NCI-H187 treated with DMSO at 0.1 percent for 48 hours (cell line): ENCODE measurements at places on chromosomes 7 and 10.

DNA sequence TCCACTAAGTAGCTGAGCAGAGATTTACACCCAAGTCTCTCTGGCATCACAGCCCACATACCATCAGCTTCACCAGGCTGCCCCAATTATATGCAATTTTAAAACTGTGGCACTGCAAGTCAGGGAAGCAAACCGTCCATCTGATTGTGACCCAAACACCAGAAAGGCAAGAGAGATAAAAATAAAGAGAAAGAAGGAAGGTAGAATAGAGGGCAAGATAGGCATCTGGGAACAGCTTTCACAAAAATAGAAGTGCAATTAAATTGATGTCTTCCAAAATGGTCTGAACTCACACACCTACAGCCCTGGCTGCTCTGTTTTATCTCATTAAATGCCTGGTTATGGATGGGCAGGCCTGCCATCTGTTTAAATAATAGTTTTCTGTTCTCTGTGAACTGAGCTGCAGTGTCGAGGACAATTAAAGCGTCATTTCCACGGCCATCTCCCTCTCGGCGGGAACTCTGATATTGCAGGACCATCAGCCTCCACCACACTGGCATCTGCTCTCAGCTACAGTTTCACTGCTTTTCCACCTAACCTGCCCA lies 509.1 kb downstream of the INHBA start:
- no peak for DNase-seq

GRCh38 chr10:34776090-34776690 lies 38.9 kb downstream of the PARD3 start:
- no peak for DNase-seq

DNA sequence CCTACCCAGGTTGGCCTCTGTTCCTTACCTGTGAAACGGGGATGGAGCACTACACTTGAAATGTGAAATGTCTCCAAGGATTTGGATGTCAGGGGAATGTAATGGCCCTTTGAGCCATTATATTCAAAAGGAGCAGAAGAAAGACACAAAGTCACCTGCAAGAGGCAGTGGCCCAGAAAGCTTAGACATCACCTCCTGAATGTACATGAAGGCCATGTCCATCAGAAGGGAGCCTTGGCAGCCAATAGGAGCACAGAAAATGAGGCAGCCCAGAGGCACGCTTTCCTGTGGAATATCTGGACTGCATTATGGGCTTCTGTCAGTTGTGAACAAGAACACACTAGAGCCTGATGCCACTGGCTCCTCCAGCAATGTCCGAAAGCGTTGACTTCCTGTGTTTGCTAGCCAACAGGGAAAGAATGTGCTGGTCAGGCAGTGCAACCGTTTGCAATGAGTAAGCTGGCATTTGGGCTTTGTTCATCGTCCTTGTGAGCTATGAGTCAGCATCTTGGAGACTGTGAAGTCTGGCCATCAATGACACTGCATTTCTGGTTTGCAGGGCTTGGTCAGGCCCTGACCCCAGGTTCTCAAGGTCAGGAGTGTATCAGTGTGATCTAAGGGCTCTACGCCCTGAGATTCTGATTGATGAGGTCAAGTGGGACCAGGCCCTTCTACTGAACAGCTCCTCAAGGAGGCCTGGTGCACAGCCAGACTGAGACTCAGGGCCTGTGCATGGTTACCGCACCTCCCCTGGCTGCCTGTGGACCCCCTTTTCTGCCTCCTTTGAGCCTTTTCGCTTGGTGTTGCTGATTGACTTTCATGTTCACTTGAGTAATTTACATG lies 222.4 kb downstream of the RPS24 start:
- no peak for DNase-seq

- DNase-seq: no peak
Measured at GRCh38 chr7:130303551-130303950, 10.6 kb downstream of the CPA4 start.

GRCh38 chr10:68303849-68304412 lies 27.9 kb upstream of the HNRNPH3 start:
- DNase-seq: no peak

DNA sequence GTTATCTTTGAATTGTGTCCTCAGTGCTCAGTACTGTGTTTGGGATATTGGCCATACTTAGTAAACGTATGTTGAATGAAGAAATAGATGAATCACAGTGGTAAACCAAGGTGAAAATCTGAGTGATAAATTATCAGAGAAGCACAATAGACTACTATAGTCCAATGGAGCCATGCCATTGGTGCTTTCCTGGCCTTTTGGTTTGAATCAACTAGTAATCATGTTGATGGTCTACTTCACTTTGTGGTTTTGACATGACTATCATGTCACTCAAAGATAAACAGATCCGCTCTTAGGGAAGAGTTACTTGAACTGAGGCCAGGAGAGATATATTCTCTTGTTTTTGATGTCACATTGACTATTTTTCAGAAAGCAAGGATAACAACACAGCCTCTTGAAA lies 86.1 kb upstream of the IGFBP3 start:
- no peak for DNase-seq

DNA sequence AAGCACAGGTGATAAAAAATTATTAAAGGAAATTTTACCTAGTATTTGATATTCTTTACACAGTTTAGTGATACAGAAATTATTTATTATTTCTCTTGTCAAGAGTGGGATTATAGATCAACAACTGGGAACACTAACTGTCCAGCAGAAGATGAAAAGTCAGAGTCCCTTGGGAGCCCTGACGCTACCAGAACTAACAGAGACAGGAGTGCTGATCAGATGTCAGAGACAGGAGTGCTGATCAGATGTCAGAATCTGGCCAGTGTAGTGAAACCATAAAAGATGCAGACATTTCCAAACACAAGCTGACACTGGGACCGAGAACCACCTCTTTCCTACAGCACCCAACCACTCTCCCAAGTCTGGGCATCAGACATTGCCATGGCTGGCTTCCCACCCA lies 828.2 kb downstream of the TNS3 start:
- DNase-seq: no peak

DNA sequence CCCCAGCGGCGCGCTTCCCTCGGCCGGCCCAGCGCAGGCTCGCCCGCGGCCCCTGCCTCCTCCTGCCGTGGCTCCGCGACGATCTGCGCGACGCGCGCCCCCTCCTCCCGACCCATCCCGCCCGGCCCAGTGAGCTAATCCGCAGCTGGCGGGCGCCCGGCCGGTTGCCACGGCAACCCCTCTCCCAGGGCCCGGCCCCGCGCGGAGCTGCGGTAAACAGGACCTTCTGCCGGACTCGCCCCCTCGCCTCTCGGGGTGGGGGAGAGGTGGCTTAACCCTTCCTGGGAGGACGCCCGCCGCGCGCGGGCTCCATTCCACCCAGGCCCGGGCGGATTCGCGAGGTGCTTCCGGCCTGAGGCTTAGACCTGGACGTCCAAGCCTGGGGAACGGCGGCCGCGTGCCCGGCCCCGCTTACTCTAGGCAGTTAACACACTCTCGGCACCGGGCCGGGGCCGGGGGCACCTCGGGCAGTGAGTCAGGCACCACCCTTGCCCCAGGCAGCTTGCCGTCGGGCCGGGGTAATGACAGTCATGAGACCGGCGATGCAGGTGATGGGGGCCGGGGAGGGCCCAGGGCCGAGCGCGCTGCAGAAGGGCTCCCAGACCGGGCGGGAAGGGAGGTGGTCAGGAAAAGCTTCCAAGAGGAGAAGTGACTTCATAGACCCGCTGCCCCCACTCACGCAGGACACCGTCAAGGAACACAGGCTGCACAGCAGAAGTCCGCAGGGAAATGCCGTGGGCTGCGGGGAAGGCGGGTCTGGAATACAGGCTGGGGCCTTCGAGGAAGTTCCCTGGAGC lies at the start of gene DENND2A:
Gene DENND2A (minus strand): TSS at position 87 of the 797 bp plus-strand sequence. CDS start 38,416 bp downstream, outside the sequence.
- no peak for DNase-seq

GRCh38 chr7:132500727-132501440 lies 75.4 kb downstream of the PLXNA4 start:
- DNase-seq: no peak

- no peak for DNase-seq
Measured at GRCh38 chr10:108801775-108802517, 1121.4 kb downstream of the XPNPEP1 start.

DNA sequence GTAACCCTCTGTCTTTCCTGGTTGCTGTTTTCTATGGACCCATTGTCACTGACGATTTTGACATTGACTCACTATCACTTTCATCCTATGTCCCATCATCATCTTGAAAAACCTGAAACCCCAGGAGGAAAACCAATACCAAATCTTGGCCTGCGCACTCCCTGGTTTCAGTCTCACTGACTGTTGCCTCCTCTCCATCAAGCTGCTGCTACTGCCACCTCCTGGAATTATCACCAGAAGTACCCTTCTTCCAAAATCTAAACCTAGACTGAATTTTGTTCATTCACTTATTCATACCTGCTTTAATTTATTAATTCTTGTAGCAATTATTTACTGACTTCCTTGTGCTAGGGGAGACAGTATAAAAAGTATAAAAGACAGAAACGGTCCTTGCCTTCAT lies 44.5 kb upstream of the ACBD5 start:
- no peak for DNase-seq

GRCh38 chr7:102875700-102876295 lies 37.0 kb upstream of the LRRC17 start:
- no peak for DNase-seq

DNA sequence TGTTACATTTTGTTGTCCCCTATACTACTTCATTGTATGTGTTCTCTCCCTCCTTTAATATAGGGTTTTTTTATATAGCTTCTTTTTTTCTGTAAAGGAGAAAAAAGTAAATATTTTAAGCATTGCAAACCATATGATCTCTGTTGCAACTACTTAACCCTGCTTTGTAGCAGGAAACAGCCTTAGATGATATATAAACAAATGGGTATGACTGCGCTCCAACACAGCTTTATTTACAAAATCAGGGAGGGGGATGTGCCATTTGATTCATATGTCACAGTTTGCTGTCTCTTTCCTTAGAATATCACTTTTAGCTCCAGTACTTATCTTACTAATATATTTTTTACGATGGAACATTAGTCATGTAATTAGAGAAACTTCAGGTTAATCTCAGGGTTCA lies 155.2 kb upstream of the GNAI1 start:
- DNase-seq: no peak

DNA sequence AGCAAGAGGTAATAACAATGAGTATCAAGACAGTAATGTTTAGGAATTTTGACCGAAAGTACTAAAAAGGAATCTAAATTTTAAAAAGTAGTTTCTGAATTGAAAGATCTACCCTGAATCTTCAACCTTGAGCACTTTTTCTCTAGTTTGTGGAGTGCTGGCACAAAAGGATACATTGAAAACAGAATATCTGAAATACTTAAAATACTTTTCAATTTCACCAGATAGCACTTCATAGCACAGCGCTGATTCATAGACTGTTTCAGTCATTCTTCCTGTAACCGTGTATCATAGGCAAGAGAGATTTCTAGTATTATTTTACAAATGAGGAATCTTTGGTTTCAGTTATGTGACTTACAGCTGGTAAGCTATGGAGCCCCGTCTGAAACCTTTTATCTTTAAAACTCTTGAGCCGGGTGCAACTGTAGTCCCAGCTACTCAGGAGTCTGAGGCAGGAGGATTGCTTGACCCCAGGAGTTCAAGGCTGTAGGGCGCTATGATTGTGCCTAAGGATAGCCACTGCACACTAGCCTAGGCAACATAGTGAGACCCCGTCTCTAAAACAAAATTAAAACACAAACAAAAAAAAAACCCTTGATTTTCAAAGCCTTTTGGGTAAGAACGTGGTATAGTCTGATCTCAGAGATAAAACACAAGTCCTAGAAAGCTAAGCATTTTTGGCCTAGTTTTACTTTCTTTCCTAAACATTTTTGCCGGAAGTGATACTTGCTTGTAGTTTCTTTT lies 35.1 kb downstream of the FHIP2A start:
- no peak for DNase-seq

- DNase-seq: no peak
Measured at GRCh38 chr7:116327752-116328151, 117.4 kb downstream of the TES start.

- no peak for DNase-seq
Measured at GRCh38 chr10:76281659-76282058, 850.2 kb downstream of the LRMDA start.

GRCh38 chr10:126425032-126425431 lies 36.8 kb upstream of the ADAM12 start:
- no peak for DNase-seq

- DNase-seq: no peak
Measured at GRCh38 chr10:57716884-57717283, 550.8 kb downstream of the IPMK start.

- no peak for DNase-seq
Measured at GRCh38 chr7:22549667-22550513, 49.9 kb upstream of the STEAP1B start.

DNA sequence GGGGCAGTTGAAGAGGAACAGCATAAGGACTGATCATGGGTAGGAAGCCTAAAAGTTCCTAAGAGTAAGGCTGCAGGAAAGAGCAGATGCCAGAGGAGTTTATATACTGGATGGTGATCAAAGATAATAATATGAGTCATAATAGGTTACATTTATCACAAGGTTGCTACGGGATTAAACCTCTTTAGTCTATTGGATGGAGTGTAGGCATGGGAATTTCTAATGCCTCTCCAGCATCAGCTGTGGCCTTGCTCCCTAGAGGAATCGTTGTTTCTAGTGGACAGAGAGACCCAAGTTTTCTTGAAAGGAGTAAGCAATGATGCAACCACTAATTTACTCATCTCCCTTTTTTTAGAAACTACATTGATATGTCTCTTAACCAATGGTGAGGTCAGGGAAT lies 213.4 kb downstream of the GPR37 start:
- DNase-seq: no peak

DNA sequence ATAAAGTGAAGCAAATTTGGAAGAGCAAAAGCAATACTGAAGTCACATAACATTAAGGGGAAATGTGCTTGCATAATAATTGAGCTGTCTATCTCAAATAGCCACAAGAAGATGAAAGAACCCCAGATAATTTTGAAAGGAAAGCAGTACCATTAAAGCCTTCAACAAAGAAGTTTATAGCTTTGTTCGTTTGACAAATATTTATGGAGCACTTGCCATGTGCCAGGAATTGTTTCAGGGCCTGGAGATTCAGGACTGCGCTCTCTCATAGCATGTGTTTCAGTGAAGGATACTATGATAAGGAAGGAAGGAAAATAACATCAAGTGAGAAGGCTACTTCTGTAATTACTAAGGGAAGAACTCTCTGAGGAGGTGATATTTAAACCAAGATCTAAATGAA lies 212.3 kb upstream of the CSTF2T start:
- DNase-seq: no peak

- no peak for DNase-seq
Measured at GRCh38 chr7:27161214-27161720, 4.1 kb downstream of the HOXA9 start.

GRCh38 chr7:50533866-50534265 lies 31.3 kb downstream of the DDC start:
- DNase-seq: no peak

- no peak for DNase-seq
Measured at GRCh38 chr10:65314253-65314652, 1611.6 kb upstream of the LRRTM3 start.

DNA sequence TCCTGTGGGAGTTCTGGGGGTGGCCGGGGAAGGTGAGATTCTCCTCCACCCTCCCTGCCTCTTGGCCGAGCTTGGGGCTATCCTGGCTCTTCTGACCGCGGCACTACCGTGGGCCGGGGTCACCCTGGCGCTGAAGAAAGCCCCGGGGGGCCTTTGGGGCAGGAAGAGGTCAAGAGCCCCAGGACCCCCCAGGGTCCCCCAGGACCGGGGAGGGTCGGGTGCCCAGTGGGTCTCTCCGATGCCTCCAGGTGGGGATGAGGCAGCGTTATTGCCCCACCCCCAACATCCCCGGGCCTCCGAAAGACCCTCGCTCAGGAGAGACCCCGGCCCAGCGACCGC lies 439 bp upstream of the KNDC1 start:
- no peak for DNase-seq
